ENCODE measurements at places on chromosomes 7 and 10.

DNA sequence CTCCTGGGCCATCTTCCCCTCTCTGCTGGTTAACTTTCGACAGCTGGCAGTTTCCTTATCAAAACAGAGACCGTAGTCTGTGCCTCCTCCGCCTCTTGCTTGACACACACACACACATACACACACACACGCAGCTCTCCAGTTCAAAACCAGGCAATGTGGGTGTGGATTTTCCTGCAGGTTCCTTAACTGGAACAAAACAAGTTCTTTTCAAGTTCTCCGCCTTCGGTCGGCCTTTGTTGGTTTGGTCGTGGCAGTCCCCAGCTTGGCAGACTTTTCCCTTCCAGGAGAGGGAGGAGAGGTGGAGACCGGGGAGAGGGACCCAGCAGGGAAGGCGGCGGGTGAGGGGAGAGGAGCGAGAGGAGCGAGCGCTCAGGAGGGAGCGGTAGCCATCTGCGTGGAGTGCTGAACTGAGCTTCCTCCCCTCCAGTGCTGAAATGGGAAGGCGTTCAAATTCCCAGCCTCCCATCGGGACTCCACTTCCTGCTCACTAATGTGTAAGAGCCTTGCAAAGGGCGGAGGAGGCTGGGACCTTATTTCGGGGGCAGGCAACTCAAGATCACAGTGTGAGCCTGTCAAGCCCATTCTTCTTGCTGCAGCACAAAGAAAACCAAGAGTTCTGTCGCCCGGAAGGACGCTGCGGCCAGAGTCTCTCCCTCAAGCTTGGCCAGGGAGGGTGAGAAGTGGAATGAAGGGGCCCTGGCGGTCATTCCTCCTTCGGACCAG, 120.6 kb downstream of the PRPF18 start:
- DNase-seq: no peak

DNA sequence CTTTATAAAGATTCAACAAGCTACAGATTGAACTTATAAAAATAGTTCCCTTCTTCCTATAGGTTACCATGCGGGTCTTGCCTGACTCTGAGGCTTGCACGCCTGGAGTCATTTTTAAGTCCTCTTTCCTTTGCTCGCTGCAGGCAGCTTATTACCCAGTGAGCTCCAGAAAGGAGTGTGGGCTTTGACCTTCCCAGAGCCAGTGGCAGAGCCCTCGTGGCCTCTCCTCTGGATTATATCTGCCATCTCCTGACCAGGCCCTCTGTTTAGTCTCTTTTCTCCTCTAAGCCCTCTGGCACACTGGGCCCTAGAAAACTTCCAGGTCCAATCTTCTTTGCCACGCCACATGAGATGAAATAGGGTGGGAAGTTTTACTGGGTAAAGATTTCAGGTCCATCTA, 39.9 kb upstream of the EZH2 start:
- no peak for DNase-seq

DNA sequence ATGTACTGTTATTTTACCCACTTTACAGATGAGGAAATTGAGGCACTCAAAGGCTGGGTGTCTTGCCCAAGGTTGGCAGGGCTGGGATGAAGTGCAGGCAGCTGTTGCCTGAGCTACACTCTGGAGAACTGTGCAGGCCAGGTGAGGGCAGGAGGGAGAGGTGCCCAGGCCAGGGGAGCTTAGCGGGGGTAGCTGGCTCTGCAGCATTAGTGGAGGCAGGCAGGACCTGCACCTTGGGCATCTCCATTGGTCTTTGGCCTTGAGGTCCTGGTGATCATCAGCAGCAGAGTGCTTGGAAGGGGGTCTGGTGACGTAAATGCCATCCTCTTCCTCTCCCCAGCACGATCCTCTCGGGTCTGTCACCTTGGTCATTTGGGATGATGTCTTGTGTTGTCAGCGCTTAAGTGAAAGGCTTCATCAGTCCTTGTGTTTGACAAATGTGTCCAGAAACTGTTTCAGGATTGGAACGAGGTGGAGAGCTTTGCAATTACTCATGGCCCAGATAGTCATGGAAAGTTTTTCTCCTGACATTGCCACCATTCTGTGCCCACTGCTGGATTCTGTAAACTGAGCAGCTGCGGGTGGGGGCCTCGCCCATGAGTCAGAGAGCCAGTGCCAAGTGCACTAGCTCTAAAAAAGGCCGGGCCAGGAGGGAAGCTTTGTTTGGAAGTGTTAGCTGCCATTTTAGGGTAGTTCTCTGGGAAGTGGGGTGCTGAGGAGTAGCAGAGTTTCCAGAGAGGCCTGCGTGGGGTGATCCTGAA, 47.6 kb downstream of the TSPAN15 start:
- DNase-seq: no peak

DNA sequence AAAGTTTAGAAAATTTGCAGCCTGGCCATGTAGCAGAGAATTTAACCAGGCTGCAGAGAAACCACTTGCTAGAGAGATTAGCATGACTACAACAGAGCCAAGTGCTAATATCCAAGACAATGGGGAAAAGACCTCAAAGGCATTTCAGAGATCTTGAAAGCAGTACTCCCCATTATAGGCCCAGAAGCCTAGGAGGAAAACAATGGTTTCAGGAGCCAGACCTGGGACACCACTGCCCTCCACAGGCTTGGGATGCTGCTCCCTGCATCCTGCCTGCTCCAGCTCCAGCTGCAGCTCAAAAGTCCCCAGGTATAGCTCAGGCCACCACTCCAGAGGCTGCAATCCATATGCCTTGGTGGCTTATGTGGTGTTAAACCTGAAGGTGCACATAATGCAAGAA, 101.5 kb upstream of the TMEM72 start:
- DNase-seq: no peak

DNA sequence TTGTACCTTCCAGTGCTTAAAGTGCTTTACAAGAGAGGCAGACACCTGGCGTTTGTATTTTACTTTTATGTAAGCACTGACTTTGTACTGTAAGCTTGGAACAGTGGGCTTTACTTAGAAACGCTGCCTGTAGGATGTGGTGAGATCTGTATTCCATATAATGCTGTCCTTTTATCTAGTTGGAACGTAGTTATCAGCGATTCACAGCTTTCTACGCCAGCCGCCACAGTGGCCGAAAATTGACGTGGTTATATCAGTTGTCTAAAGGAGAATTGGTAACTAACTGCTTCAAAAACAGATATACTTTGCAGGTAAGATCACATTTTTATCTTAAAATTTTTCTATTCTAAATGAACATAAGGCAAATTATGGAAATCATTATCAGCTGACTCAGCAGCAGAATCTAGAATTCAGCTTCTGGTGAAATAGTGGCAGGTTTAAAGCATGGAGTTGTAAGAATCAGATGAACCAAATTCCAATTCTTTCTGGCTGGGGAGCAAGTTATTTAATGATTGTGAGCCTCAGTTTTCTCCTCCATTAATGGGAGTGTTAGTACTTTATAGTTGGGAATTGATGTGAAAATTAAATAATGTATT, 91.5 kb downstream of the CUL1 start:
- DNase-seq: no peak

- no peak for DNase-seq
These were observed 448.2 kb downstream of the DNAJB6 start for GRCh38 chr7:157784979-157785441.

DNA sequence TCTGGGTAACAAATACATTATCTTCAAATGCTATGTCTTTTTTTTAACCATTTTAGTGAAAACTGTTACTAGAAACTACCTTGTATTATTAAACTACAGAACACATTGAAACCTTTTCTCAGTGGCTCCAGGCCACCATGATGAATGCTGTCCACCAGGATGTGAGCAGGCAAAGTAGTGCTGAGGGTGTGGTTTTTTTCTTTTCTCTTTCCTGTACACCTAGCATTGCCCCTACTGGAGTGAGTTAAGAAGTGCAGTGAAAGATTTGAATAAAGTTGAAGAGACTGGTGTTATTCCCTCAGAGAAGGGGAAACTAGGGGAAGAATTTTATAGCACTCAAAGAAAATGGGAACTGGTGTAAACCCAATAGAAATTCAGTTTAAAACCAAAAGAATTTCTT, 120.0 kb upstream of the SAMD8 start:
- DNase-seq: peak; percentile 35

- DNase-seq: no peak
These were observed 23.3 kb downstream of the AVL9 start for GRCh38 chr7:32518534-32519140.

DNA sequence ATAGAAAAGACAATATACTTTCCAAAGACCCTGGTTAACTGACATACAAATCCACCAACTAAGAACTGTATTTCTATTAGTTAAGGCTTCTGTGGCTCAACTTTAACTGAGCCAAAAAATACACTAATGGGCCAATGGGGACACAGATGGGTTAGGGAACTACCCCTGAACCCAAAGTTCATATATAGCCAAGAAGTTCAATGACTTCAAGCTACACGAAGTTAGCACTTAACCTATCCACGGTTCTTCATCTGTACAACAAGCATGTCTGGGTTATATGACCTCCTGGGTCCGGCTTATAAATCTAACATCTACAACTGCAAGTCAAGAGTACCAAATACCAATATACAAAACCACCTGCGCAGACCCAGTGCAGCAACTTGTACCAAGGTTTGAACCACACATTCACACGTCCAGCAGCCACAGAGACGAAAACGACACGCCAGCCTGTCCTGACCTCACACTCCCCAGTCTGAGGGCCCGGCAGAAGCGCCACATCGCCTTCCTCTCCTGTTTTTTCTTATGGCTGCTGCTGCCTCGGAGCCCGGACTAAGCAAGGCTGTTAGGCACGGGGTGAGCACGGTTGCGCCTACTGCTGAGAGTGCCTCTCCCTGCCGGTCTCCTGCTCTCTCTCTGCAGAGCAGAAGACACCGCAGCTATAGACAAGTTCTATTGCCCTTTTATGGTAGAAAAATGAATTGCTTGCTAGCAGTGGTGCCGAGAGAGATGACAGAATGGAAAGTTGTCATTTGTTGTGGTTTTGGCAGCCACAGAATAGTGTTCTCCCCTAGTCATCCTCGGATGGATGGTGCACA, 86.3 kb downstream of the RNF216 start:
- DNase-seq: no peak

- no peak for DNase-seq
These were observed 61.8 kb upstream of the AHR start for GRCh38 chr7:17236603-17237002.

GRCh38 chr10:22670788-22671187, 43.6 kb downstream of the PIP4K2A start:
- no peak for DNase-seq

DNA sequence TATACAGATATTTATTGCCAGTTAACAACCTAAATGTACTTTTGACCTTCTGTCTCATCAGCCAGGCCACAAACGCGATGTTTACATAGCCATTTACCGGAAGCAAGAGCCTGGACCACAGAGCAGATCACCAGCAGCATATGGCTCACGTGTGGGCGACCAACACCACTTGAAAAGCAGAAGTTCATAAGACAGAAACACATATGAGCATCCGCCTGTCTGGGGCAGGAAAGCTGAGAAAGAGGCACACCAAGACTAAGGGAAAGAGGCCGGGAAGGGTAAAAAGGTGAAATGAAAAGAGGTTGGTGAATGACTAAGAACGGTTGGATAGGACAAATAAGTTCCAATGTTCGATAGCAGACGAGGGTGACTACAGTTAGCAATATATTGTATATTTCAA, 1.3 kb downstream of the ABCB1 start:
- DNase-seq: no peak

DNA sequence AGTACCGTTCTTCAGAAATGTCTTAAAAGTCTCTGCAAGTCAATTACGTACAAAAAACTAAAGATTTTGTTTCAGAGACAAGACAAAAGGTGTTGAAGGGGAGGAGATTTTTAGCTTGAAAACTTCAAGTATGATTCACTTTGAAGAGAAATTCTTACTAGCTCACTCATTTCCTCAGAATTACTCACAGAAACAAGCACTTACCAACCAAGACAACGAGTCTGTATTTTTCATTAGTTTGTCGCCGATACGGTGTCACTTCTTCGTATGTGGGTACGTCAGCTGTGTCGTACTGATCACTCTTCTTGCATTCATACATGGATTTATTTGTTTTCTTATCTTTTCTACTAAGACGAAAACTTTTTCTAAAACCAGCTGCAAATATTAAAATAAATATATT, 90.6 kb upstream of the ODAD2 start:
- no peak for DNase-seq

GRCh38 chr7:97731736-97732564, at the start of gene TAC1:
TAC1 (plus strand) TSS chr7:97732086; CDS start chr7:97732613, 527 bp downstream.
- peak; percentile 30 for DNase-seq

DNA sequence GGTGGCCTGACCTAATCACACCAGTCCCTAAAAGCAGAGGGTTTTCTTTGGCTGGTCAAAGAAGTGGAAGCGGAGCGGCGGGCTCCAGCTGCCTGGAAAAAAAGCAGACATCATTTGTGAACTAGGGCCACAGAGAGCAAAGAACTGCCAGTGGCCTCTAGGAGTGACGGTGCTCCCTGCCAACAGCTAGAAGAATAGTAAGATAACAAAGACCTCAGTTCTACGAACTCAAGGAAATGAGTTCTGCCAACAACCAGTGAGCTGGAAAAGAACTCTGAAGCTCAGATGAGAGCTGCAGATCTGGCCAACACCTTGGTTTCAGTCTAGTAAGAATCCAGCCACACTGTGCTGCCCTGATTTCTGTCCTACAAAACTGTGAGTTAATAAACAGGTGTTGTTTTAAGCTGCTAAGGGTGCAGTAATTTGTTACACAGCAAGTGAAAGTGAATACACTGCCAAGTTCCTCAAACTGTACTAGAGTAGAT, 178.0 kb downstream of the SRPK2 start:
- no peak for DNase-seq

DNA sequence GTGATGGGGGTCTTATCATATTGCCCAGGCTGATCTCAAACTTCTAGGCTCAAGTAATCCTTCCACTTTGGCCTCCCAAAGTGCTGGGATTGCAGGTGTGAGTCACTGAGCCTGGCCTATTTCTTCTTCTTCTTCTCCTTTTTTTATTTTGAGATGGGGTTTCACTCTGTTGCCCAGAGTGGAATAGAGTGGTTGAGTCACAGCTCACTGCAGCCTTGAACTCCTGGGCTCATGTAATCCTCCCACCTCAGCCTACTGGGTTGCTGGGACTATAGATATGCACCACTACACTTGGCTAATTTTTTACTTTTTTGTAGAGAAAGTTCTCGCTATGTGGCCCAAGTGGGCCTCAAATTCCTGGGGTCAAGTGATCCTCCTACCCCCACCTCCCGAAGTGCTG, 124.3 kb downstream of the SKIDA1 start:
- DNase-seq: no peak

All from D341Med (cell line).